ENCODE measurements at places on chromosomes 7 and 10.

- DNase-seq = no peak
Observed at GRCh38 chr10:8403711-8404371, 349.4 kb downstream of the GATA3 start.

DNA sequence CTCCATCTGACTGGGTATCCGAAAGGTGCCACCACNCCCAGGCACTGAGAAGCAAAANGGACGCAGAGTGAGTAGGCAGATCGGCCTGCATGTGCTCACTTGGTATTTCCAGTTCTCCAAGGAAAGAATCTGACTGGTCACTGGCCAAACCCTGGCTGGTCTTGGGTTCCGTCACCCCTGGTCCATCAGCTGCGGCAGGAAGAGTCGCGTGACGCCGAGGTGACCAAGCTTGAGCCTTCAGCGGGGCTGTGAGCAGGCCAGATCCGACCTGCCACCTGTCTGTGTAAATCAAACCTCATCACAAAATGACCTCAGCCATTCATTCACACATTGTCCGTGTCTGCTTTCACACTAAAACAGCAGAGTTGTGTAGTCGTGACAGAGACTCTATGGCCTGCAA lies 28.8 kb upstream of the CHST15 start:
- DNase-seq = no peak

DNA sequence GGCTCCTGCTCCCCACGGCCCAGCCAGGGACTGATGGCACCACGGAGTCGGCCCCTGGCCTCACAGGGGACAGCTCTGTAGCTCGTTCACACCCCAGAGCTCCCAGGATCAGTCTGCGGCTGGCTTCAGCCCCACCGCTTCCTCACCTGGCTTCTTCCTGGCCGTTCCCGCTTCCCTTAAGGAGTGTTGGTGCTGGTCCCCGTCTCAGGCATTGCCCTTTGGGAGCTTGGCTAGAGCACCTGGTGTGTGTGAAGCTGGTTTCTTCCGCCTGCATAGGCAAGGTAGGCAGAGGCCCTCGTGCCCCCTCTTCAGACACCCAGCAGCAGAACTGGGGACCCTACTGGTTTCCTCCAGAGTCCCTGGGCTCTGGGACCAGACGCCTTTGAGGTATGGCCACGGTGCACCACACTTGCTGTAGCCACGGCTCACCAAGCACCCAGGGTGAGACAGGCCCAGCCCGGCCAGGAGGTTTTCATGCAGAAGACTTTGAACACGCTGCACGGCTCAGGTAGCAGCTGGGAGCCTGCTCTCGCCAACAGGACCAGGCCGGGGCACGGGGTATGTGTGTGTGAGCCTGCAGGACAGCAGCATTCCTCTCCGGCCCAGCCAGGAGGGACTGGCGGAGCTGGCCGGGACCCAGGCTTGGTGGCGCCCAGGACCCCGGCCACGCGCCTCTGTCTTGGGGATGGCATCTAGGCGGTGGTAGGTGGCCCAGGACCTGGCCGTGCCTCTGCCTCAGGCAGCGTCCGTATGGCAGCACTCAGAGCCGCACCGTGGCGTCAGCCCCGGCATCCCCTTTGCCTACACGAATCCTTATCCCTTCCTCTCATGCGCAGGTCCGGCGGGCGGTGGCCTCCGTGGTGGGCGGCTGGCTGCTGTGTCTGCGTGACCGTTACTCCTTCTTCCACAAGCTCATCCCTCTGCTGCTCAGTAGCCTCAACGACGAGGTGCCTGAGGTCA lies 13.2 kb upstream of the PRKAR1B start:
- no peak for DNase-seq

DNA sequence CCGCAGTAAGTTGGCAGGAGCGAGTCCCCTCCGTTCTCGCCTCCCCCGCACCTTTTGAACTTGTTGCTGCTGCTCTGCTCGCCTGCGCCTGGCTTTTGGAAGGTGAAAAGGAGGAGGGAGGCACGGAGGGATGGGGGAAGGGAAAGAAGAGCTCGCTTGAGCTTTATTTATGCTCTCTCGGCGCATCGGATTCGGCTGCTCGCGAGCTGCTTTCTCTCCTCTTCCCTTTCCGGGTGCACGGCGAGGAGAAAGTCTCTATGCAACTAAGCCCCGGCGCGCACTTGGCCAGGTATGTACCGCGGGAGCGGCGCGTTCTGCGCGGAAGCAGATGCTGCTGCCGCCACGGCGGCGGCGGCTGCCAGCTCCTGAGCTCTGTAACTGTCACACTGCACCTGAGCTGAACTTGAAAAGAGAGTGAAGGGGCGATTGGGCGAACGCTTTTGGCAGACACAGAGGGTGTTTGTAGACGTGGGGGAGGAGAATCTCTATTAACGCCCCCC lies 551 bp downstream of the KCND2 start:
- DNase-seq = no peak

DNA sequence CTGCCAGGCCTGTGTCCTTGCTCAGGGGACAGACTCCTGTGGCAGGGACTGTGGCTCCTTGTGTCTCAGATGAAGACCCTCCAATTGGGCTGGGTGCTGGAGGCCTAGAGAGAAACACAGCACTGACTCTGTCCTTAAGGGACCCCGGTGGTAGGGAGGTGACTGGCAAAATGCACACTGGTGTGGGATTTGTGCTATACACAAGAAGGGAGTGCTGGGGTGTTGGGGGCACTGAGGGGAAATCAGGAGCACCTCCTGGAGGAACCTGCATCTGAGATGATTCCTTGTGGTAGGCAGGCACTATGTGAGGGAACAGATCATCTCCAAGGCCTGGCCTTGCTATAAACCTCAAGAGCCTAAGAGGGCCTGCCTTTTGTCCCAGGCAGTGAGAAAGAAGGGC lies 149.2 kb downstream of the RPS24 start:
- no peak for DNase-seq

DNA sequence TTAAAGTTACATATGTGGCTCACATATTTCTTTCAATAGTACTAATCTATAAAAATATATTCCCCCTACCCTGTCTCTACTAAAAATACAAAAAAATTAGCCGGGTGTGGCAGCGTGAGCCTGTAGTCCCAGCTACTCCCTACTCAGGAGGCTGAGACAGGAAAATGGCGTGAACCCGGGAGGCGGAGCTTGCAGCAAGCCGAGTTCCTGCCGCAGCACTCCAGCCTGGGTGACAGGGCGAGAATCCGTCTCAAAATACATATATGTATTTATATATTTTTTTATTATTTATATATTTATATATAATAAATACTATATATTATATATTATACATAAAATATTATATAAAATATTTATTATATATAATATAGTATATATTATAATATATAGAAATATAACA lies 69.7 kb upstream of the GRM3 start:
- no peak for DNase-seq

Measured in omental fat pad (tissue), 4 donors.